AML-193 (cell line): ENCODE measurements at places on chromosomes 7 and 10.
A peak's percentile ranks its signal among the peaks of the same experiment; 100 is the strongest.

- no peak for DNase-seq
These were observed 6.9 kb downstream of the CELF2 start for GRCh38 chr10:11024596-11024995.

GRCh38 chr7:8172372-8173354, 89.3 kb downstream of the ICA1 start:
- no peak for DNase-seq

GRCh38 chr10:78846760-78847159, 222.0 kb upstream of the ZMIZ1 start:
- no peak for DNase-seq

GRCh38 chr7:1532456-1533254, 2.2 kb downstream of the MAFK start:
- peak; percentile 54 for DNase-seq

DNA sequence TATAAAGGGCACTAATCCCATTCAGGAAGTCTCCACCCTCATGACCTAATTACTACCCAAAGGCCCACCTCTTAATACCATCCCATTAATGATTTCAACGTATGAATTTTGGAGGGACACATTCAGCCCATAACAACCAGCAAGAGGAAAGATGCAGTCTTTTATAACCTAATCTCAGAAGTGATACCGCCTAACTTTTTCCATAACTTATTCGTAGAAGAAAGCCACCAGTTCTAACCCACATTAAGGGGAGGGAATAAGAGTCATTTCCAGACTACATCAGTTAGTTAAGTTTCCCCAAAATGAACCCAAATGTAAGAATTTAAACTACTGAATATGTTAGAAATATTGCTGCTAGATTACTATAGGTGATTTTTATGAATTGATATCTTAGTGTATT, 32.1 kb upstream of the LHFPL3 start:
- no peak for DNase-seq

DNA sequence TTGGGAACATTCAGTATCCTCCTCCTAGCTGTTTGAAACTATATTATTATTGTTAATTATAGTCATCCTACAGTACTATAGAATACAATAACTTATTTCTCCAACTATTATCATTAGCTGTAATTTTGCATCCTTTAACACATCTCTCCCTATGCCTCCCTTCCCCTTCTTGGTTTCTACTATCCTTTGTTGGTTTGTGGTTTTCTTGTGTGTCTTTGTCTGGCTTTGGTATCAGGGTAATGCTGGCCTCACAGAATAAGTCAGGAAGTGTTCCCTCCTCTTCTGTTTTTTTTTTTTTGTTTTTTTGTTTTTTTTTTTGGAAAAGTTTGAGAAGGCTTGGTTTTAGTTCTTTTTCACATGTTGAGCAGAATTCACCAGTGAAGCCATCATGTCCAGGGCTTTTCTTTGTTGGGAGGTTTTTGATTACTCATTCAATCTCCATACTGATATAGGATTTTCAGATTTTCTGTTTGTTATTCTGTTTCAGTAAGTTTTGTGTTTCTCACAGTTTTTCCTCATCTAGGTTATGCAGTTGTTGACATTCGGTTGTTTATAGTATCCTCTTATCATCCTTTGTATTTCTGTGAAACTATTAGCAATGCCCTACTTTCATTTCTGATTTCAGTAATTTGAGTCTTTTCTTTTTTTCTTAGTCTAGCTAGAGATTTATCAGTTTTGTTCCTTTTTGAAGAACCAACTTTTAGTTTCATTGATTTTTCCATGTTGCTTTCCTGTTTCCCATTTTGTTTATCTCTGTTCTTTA, 21.6 kb downstream of the C1GALT1 start:
- DNase-seq, result no peak

DNA sequence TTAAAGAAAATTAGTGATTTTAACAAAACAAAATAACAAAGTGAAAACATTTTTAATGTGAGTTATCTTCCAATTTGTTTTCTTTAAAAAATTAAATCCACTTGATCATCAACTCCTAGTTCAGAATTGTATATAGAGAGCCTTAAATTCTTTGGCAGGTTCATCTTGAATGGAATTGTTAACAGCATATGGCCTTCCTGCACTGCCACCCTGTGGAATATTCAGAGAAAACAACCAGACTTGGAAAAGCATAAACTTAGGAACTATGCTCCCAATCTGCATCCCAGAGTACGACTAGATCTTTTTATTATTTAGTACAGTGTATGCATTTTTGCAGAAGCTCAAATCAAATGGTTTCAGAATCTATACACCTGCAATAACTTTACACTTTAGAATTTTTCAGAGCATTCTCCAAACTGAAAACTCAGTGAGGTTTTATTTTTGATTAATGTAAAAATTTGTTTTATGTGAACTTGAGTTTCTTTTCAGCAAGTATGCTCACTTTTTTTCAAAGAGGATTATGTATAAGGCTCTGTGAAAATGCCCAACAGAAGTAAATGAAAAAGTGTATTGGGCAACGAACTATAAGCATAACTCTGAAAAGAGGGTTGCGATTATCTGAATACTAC, 44.9 kb upstream of the ANK3 start:
- peak; percentile 47 for DNase-seq
